ENCODE measurements at places on chromosomes 4 and X. TPM values are rescaled to one million over a fixed set of nuclear protein-coding genes. Genes with fewer than 3 reads are reported as not detected.

DNA sequence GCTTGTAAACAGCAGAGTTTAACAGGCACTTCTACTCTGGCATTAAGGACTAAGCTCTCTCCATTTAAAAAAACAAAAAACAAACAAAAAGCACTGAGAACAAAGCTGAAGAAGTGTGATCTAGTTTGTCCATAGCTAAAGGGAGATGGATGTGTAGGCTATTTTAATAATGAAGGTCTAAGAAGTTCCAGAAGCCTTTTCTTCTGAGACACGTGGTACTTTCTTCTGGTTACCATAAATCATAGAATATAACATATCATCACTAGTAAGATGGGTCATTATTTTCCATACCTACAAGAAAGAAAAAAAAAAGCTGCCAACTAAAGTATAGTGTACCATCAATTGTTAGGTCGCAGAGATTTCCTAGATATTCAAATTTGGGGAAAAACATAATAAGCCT is 722 bp upstream of the NBDY start:
- no peaks in the 10 kb centered on the region for H3K27me3 ChIP-seq
- no peaks in the 10 kb centered on the region for H3K36me3 ChIP-seq
- DNase-seq = peak; percentile 10
- H3K4me1 ChIP-seq = no peaks in the 10 kb centered on the region
- H3K27ac ChIP-seq = no peak overlapping the region
- H3K4me3 ChIP-seq = no peak overlapping the region

The CCSER1 gene
- polyA plus RNA-seq = 8.7 TPM

GRCh38 chr4:16684097-16684496 is 214.3 kb downstream of the LDB2 start:
- DNase-seq = no peak
- no peaks in the 10 kb centered on the region for H3K4me1 ChIP-seq
- no peaks in the 10 kb centered on the region for H3K36me3 ChIP-seq
- H3K4me3 ChIP-seq = no peak overlapping the region

DNA sequence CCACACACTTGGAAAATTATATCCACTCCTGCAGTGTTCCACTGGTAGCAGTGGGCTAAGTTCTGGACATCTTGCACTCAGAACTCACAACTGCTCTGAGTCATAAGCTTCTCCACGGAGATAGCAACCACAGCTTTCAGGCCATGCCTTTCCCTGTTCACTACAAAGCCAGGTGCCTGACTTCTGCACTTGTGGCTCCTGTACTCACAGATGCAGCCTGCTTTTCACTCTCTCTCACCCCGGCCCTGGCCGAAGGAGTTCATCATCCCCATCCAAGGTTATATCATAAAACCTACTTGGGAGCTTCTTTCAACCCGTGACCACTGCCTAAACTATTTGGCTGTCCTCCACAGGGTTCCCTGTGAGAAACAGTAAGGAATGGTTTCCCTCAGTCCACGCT is 999.4 kb downstream of the GLUD2 start:
- no peaks in the 10 kb centered on the region for H3K27me3 ChIP-seq
- no peaks in the 10 kb centered on the region for H3K36me3 ChIP-seq
- DNase-seq = no peak
- no peak overlapping the region for H3K27ac ChIP-seq
- no peaks in the 10 kb centered on the region for H3K4me1 ChIP-seq

The SPANXA1 gene
- not detected for polyA plus RNA-seq

DNA sequence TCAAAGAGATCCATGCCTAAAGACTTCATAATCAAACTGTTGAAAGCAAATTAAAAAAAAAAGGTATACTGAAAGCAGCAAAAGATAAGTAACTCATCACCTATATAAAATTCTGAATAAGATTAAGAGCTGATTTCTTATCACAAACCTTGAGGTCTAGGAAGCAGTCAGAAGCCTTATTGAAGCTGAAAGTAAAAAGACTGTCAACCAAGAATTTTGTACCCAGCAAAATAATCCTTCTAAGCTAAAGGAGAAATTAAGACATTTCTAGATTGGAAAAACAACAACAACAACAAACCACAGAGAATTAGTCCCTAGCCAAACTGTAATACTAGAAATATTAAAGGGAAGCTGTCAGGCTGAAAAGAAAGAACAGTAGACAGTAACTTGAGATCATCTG is 622.9 kb downstream of the PCDH7 start:
- H3K4me3 ChIP-seq = no peak overlapping the region
- no peaks in the 10 kb centered on the region for H3K4me1 ChIP-seq
- no peak overlapping the region for H3K27ac ChIP-seq

The GALNT7 gene
- 10.0 TPM for polyA plus RNA-seq

DNA sequence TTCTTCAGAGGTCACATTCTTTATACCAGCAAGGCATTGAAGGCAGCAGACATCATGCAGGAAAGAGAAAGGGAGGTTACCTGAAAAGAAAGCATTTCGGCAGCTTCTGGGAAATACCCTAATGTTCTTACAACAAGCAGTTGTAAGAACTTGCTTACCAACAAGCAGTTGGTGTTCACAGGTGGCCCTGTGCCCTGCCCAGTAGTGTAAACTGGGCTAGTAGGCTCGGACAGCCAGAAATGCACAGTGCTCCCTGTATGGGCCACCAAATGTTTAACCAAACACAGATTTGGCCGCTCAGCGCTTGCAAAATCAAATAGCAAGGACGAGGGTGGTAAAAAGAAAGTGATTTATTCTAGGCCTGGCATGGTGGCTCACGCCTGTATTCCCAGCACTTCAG is 20.4 kb upstream of the RHOXF1 start:
- H3K27me3 ChIP-seq = no peaks in the 10 kb centered on the region
- H3K4me3 ChIP-seq = no peak overlapping the region
- H3K36me3 ChIP-seq = no peaks in the 10 kb centered on the region
- DNase-seq = no peak
- H3K27ac ChIP-seq = no peak overlapping the region
- H3K4me1 ChIP-seq = no peaks in the 10 kb centered on the region

The SPANXA2 gene
- not detected for polyA plus RNA-seq
